ENCODE measurements at places on chromosomes 2 and 18.

DNA sequence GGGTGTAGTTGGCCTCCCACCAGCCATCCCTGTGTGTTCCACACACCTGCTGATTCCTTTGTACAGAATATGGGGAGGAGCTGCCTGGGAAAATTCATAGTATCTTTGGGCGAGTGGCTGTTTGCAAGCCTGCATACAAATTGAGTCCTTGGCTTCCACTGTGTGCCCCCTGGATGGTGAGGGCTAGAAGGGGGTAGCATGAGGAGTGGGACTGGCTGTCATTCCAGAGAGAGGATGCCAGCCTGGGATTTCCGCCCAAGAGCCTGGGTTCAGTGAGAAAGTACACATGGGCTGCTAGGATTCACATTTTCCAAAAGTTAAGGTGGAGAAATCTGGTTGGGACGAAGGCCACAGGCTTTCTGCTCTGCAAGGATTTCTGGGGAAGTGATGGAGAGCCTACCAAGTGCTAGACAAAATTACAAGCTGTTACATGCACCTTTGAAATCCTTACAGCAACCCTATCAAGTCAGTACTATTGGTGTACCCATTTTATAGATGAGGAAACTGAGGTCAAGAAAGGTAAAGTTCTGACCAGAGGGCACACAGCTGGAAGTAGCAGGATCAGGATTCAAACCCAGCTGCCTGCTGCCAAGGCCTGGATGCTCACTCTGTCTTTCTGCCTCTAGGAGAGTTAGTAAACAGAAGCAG, 606 bp upstream of the TOGARAM2 start:
- no peak for DNase-seq

- no peak for DNase-seq
Measured at GRCh38 chr2:123816928-123817327, 208.2 kb upstream of the CNTNAP5 start.

DNA sequence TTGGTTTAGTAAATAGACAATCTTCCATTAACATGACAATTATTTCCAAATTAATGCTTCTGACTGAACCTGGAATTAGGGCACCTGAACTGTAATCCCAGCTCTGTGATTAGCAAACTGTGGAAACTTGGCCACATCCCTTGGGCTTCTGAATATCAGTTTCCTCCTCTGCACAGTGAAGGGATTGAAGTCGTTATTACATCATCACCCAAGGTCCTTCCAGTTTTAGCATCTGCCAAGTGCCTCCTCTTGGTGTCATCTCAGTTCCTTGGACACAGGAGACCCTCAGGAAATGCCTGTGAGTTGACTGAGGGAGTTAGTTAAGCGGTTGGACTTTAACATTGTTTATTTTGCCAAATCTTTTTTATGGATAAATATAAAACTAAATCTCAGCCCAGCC, 64.8 kb downstream of the MOGAT1 start:
- DNase-seq = peak; percentile 33

DNA sequence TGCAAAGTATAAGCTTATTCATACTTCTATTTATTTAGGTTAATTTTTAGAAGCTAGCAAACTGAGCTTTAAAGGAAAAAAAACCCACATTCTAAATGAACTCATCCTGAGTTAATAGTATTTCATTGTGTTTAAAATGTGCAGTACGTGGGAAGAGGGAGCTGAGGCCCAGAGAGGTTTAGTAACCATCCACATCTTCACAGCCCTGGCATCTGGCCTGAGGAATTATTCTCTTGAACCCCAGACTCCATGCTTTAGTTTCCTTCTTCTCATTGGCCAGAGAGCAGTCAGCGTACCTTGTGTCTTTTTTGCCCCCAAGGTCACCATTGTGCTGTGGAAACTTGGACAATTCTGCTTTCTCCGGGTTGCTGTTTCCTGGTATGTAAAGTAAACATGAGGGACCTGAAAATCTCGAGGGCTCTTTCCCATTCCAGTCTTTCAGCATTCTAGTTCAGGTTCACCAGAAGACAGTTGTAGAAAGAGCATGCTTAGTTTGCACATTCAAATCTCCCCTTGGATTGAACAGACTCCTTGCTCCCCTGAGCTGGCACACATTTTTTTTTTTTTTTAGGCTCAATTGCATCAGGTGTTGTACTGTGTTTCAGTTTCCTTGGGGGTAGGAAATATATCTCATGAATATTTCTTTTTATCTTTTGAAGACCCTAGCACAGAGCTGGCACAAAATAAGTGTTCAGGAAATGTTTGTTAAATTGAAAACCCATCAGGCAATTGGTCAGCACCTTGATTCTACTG, 81.4 kb downstream of the MYCN start:
- no peak for DNase-seq

GRCh38 chr2:56170504-56170903, 13.3 kb upstream of the CCDC85A start:
- DNase-seq = no peak

- no peak for DNase-seq
Measured at GRCh38 chr2:148049284-148049683, 28.4 kb downstream of the MBD5 start.

DNA sequence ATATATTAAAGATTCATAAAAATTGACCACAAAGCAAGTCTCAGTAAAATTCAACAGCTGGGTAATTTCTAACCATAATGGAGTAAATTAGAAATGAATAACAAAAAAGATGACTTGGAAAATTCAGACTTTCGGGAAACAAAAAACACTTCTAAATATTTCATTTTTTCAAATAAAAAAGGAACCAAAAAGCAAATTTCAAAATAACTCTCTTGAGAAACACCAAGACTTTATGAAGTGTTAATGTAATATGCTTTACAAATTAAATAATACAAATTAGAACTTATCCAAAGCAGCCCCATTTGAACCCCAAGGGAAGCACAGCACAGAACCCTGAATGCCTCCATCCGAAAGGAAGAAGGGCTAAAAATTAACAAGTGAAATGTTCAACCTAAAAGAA, 175.9 kb downstream of the HDAC4 start:
- no peak for DNase-seq

DNA sequence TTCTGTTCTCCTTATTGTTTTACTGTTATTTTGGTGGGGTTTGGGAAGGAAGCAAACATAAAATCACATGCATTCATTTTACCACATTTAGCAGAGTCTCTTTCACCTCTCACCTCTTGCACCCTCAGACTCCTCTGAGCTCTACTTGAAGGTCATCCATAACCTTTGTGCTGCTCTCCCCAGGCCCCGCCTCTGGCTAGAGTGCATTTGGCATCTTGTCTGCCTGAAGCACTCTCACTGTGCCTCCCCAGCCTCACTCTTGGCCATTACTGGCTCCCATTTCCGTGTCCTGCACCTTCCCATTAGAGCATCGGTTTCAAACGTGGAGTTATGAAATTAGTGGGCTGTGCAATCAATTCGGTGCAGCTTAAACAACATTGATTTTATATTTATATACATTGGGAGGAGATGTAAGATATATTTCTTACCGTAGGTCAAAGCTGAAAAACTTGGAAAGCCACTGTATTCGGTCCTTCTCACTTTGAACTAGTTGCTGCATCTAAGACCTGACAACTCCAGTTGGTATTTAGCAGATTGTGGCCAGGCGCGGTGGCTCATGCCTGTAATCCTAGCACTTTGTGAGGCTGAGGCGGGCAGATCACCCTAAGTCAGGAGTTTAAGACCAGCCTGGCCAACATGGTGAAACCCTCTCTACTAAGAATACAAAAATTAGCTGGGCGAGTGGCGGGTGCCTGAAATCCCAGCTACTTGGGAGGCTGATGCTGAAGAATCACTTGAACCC, 6.9 kb upstream of the ZFAND2B start:
- DNase-seq = no peak

- no peak for DNase-seq
Measured at GRCh38 chr2:69667805-69668382, 24.4 kb upstream of the AAK1 start.

- DNase-seq = no peak
Measured at GRCh38 chr2:10370390-10370789, 67.7 kb downstream of the HPCAL1 start.

DNA sequence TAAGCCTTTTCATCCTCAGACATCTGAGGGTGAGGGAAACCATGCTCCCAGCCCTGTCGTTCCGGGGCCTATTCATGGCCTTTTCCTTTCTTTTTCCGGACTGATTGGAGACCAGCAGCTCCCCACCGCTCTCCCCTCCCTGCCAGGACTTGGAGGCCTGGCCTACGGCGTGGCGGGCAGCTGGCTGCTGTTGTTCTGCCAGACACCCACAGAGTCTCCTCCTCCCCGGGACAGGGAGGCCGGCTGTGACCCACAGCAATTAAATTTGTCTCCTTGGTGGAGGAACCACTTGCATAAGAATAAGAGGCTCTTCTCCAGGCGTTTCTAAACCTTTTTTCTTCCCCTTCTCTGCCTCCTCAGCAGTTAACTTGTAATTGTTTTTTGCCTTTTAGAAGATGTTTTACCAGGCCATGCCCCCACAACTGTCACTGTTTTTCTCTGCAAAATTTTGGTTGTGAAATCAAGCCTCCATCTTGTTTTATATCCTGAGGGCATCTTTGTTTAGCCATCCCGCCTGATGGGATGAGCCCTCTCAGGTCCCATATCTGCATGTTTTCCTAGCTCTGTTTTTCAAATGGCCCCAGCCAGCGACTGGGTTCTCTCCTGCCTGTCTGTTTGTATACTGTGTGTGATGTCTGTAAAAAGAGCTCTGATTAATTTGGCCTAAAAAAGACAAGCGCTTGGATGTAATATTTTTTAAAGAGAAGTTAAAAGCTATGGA, 1060.0 kb upstream of the DDX18 start:
- DNase-seq = no peak

DNA sequence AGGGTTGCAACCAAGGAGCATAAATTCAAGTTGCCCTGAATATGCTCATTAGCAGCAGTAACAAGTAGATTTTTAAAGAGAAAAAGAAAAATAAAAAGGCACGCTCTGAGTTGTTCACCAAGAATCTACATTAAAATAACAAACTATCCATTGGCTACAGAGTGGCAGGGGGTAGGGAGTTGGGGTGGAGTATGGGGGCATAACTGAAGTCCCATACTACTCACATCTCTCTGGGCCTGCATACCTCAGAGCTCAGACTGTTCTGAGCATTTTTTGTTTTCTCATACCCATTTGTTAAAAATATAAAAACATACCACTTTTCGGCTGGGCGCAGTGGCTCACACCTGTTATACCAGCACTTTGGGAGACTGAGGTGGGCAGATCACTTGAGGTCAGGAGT, 31.4 kb downstream of the ORC4 start:
- no peak for DNase-seq

GRCh38 chr2:15223887-15224286, 337.2 kb downstream of the NBAS start:
- no peak for DNase-seq

- DNase-seq = peak; percentile 50
Measured at GRCh38 chr18:63131106-63131958, 188.2 kb downstream of the BCL2 start.

- no peak for DNase-seq
Measured at GRCh38 chr2:98908931-98909316, 27.1 kb downstream of the CRACDL start.

DNA sequence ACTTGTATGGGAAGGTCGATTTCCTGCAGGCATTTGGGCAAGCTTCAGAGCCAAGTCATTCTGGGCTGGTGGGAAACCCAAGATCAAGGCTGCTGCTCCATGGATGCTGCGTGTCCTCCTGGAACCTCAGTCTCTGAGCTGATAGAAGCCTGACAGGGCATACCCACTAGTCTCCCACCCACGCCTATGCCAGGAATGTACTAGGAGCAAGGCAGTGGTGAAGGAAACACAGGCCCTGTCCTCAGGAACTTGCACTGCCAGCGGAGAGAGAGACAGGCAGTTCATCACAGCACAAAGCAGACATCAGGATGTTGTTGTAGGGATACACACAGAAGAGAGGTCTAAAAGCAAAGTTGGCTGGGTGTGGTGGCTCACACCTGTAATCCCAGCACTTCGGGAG, 84.2 kb downstream of the PLB1 start:
- DNase-seq = no peak

GRCh38 chr2:113175736-113176695, 2.2 kb downstream of the PSD4 start:
- DNase-seq = no peak
